ENCODE measurements at places on chromosomes 4 and X.

DNA sequence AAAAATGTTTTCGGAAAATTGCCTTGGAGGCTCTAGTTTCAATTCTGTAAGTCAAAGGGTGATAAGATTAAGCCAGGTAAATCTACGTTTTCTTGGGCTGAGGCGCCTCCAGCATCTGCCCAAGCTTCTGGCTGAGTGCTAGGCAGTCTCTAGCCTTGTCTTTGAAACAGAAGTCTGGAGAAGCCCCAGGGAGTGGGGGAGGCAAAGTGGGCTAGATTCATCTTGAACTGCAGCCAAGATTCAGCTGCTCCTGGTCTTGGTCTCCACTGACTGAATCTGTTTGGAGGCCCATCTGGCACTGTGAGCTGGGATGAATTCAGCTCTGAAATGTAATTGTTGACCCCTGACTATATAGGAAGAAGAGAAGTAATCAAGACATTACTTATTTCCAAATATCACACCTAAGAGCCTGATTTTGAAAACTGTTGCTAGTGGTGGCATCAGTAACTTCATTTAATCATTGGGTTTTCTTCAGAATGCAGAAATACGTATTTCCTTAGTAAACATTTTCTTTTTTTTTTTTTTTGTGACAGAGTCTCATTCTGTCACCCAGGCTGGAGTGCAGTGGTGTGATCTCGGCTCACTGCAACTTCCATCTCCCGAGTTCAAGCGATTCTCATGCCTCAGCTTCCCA is 187.3 kb upstream of the LEF1 start:
- no peak for DNase-seq

GRCh38 chr4:100588076-100588475 is 70.3 kb upstream of the EMCN start:
- DNase-seq, result peak; percentile 6

GRCh38 chrX:63935835-63936234 is 150.8 kb upstream of the ARHGEF9 start:
- DNase-seq, result no peak

DNA sequence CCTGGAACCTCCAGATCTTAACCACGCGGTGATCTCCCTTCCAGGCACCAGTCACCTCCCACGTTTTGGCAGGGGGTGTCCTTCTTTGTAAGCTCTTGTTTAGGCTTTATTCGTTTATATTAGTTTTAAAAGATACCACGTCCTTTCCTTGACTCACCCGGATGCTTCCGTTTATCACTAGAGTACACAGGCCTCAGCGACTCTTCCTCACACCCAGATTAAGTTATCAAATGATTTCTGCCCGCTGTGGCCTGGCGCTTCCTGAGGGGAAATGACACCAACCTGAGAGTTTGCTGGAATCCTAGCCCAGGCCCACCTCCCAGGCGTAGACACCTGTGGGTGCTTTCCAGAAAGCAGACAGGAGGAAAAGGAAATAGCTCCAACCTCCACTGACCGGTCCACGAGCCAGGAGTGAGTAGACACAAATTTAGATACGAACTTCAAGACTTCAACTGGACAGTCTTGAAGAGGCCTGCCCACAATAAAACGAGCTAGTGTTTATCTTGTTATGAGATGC is 756 bp upstream of the ADAMTS3 start:
- DNase-seq, result no peak

DNA sequence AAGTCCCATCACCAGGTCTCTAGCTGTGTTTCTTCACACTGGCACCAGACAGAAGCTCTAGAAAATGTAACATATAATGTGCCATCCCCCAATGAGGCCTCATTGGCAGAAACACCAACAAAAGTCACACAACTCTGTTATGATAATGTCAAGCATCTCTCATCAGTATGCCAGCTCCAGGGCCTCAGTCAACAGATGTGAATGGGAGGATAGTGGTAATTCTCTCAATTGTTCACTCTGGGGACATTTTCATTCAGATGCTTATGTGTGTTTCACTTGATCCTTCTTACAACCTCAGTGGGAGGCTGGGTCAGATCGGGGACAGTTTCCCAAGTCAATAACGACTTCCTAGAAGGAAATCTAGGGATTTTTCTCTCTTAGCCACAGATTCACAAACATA is 57.5 kb upstream of the SCOC start:
- DNase-seq, result no peak

GRCh38 chrX:117335209-117335608 is 781.4 kb downstream of the KLHL13 start:
- no peak for DNase-seq

Data from skeletal muscle cell (primary cell).